H7 (cell line): ENCODE measurements at places on chromosomes 5 and 9.

DNA sequence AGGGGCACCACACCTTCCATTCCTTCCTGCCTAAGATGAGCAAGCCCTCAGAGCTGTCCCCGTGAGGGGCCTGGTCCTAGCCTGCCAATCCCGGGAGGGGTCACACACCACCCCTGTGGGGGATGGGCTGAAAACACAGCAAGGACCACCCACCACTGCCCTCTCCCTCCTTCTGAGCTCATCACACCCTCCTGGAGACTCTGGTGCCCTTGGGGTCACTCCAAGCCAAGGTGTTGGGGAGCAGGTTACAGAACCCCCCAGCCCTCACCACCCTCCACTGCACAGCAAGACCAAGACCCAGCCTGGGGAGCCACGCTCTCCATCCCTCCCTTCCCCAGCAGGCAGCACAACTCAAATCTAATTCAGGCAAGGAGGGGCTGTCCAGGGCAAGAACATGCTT lies 60.5 kb upstream of the PPP1R26 start:
- peak; percentile 36 for DNase-seq

- no peak for DNase-seq
Measured at GRCh38 chr5:113448252-113448651, 13.5 kb upstream of the TSSK1B start.

DNA sequence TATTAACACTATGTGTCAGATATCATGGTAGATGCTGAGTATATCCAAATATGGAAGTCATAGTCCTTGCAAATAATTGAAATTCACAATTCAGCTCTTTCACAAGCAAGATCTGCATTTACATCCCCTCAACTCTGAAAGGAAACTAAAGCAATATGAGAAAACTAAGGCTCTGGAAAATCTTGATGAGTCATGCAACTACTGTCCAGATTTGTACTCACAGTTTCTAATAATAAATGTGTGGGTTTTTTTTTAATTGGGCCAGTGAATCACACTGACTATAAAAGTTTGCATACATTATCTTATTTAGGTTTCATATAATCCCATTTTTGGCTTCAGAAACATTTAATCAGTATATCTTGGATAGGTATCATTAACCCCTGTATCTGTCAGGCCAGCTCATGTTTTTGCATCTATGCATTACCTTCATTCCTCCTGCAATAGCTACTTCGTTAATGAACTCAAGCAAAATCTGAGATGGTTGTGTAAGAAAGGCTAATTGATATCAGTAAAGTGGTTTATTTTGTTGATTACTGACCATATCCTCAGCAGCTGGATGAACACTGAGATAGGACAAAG lies 58.7 kb upstream of the PRR16 start:
- no peak for DNase-seq

GRCh38 chr9:92247981-92248380 lies 45.5 kb downstream of the IARS1 start:
- no peak for DNase-seq

DNA sequence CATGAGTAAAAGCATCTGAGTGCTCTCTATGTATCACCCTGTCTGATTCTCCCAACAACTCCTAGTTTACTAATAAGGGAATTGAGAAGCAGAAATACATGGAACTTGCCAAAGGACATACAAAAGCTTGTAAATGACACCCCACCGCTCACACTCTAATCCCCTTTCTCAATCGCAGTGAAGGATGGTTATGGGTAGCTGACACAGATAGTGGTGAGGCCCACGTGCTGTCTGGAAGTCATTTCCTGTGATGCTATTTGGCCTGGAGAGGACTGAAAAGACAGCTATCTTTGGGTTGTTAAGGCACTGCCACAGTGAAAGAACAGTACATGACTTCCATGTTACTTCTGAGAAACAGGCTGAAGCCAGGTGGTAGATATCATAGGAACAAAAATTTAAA lies 117.0 kb downstream of the GLIS3 start:
- no peak for DNase-seq

GRCh38 chr5:10125116-10125515 lies 124.6 kb downstream of the ATPSCKMT start:
- no peak for DNase-seq

DNA sequence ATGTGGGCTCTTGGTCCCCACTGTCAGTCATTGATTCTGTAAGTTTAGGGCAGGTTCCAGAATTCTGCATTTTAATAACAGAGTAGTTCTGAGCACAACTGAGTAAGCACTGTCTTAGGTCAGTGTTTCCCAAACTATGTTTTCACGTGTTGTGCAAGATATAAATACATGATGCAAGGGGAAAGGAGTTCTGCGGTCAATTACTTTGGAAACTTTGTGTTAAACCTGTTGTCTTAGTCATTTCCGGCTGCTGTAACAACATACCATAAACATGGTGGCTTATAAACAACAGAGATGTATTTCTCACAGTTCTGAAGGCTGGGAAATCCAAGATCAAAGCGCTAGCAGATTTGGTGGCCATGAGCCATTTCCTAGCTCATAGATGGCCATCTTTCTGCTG lies 69.8 kb downstream of the EQTN start:
- no peak for DNase-seq

GRCh38 chr9:6488395-6488794 lies 75.4 kb downstream of the UHRF2 start:
- DNase-seq = no peak

DNA sequence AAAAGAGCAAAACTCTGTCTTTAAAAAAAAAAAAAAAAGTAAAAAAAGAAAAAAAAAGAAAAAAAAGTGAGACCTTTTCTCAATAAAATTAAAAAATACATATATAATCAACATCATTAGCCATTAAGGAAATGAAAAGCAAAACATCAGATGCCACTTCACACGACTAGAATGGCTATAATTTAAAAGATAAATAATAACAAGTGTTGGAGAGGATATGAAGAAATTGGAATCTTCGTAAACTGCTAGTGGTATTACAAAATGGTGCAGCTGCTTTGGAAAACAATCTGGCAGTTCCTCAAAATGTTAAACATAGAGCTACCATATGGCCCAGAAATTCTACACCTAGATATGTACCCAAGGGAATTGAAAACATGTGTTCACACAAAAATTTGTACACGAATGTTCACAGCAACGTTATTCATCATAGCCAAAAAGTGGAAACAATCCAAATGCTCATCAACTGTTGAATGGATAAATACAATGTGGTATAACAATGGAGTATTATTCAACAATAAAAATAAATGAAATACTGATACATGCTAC lies 45.3 kb upstream of the SIL1 start:
- no peak for DNase-seq

- DNase-seq = no peak
Measured at GRCh38 chr9:13034694-13035002, 244.8 kb downstream of the MPDZ start.

DNA sequence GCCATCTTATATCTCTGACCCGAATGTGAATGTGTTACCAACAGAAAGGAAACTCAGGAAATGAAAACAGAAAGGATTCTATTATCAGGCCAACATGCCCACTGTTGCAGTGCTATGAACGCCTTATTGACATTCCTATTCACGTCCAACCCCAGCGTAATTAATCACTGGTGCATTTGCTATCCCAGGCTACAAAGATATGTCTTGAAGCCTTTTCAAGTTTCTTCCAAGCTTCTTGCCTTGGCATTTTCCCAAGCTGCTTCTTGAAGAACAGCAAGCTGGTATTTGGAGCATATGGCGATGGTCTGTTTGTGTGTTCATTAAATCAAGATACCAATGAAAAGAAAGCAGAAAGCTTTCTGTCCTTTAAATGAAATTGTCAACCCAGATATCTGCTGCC lies 579.2 kb upstream of the ZNF462 start:
- no peak for DNase-seq

GRCh38 chr5:146000072-146000471 lies 63.7 kb downstream of the SH3RF2 start:
- no peak for DNase-seq

DNA sequence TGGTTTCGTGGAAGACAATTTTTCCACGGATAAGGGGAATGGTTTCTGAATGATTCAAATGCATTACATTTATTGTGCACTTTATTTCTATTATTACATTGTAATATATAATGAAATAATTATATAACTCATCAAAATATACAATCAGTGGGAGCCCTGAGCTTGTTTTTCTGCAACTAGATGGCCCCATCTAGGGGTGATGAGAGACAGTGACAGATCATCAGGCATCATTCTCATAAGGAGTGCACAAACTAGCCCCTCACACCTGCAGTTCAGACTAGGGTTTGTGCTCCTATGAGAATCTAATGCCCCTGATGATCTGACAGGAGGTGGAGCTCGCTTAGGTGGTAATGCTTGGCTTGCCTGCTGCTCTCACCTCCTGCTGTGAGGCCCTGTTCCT lies 6.4 kb downstream of the ISCA1 start:
- DNase-seq = no peak

DNA sequence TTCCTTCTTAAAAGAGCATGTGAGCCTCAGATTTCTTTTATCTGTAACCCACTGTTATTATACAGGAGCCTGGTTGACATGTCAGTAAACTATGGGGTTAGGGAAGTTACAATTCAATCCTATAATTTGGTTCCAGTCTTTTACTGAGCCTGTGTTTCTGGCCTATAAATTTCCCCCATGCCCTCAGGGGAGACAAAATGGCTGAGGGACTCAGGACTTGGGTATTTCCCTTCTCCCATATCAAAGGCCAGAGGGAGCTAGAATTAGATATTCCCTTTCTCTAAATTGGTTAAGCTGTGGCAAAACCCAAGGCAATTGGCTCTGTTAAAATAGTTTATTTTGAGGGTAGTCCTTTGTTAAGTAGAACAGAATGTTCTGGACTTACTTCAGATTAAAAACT lies 823.2 kb downstream of the TLE1 start:
- no peak for DNase-seq

GRCh38 chr9:135584371-135584770 lies 22.8 kb downstream of the PAEP start:
- DNase-seq = no peak

DNA sequence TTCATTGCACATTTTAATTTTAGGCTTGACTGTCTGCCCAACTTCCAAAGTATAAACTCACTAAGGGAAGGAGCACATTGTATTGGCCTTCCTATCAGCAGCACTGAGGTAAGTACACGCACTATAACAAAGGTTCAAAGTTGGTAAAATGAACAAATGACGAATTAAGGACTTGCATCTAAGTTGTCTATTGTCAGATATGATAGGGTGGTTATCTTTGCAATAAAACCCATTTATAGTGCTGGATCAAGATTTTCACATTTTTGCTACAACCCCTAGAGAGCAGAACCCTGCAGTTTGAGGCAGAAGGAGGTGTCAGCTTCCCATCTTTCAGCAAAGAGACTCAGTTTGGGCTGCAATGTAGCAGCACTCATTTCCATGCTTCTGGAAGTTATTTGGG lies 5.1 kb downstream of the HOMER1 start:
- DNase-seq = peak; percentile 32

DNA sequence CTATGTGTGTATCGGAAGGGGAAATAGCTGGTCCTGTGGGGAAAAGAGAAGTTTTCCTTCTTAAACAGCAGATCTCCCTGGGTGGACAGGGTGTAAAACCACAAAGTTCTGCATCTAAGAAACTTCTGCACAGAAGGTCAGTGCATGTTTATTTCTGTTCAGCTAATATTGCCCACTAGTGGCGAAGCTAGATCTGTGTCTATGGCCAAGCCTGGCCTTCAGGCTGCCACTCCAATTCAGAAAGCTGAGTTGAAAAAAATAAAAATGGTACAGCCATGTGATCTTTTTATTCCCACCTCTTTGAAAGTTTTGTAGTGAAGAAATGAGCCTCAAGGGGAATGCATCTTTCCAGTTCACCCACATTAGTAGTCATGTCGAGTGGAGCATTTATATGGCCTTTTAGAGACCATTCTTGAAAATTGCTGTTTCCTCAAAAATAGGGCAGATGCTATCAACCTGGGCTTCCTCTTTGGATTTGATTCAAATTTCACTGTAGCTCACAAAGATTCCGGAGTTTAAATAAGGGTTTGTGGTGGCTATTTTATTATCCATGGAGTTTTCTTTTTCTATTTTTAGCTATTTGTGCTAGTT lies 488.0 kb downstream of the PRELID2 start:
- peak; percentile 5 for DNase-seq

- DNase-seq = no peak
Measured at GRCh38 chr5:147160902-147161700, 73.7 kb upstream of the STK32A start.

DNA sequence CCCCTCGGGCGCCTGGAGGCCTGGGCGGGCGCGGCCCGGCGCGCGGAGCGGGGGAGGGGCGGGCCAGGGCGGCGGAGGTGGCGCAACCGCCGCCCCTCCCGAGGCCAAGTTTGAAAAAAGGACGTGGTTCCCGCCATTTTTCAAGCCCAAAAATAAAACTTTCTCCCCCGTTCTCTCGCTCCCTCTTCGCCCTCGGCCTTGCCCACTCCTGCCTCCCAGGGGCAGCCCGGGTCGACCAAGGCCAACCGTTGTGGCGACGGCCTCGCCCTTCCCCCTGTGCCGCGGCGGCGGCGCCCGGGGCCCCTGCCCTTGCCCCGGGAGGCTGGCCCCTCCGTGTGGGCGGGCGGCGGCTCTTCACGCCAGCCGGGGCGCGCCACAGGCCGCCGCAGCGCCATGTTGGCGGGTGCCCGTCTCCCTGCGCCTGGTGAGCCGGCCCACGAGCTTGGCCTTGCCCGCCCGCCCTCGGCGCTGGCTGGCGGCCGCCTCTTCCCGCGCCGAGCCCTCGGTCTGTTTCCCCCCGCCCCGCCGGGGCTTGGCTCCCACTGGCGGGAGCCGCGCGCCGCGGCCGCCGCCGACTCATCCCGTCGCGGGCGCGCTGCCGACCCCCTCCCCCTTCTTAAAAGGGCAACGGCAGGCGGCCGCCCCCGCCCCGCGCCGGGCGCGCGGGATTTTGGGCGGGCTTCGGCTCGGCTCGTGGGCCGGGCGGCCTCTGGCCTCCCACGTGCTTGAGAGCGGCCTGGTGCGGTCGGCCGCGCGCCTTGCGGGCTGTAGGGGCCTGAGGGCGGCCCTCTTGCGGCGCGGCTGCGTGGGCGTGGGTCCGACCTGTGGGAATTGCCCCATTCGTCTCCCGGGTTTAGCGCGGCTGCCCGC lies 1.3 kb downstream of the ANP32B start:
- peak; percentile 87 for DNase-seq

GRCh38 chr5:84286662-84287061 lies 98.0 kb downstream of the EDIL3 start:
- DNase-seq = no peak

DNA sequence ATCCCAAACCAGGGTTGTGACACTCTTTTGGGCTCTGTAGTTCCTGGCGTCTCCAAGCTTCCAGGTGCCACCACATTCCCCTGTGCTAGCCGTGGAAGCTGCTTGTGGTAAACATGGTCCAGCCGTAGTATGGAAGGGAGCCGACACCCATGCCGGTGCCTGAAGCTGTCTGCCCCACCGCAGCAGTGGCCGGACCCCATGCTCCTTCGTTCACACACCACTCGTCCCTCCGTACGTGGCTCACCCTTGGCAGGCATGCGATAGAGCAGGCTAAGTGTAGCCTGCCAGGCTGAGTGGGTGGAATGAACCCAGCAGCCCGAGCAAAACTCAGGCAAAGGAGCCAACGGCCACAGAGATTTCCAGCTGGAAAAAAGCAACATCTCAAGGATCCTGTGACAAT lies 2030.4 kb downstream of the EFNA5 start:
- no peak for DNase-seq

DNA sequence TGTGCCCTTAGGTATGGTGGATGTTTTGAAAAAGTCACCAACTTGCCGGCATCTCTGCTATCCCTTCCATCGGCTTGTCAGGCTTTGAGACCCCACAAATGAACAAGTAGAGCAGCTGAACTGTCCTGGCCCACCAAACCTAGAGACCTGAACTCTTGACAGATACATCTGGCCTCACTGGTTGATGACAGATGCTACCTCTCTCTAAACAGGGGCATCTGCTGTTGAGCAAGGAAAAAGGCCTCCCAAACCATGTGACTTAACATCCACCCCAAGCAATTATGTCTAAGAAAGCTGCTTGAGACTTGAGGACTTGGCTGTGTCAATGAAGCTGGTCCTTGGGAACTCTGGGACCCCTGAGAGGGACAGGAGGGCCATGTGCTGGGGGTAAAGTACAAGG lies 2.3 kb downstream of the CCNI2 start:
- no peak for DNase-seq
